Stimulated activated CD4-positive, alpha-beta T cell treated with anti-CD3 and anti-CD28 coated beads, Interleukin-12 subunit alpha, Interleukin-12 subunit beta, amount 100 ng/mL, for 24 hours (primary cell): ENCODE measurements at places on chromosomes 7 and 10.

- no peak for DNase-seq
Measured at GRCh38 chr10:73251683-73252444, 580 bp downstream of the MRPS16 start.

DNA sequence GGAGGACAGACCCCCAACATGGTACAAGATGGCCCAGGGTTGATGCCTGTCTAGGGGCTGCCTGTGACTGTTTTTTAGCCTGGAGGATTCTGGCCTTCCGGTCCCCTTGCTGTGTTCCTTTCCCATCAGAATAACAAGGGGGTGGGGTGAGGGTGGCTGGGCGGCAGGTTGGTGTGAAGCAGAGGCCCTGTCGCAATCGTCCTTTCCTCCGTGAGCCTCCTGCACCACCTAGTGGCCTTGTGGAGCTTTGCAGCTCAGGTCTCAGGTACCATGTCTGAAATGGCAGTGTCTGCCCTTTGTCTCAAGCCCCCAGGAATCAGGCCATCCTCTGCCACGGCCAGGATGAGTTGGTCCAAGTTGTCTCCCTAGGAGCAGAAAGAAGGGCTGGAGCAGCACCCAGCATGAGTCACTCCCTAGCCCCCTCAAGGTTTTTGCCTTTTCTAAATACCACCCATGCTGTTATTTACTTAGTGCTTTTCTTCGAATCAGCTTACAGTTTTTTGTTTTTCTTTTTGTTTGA lies 24.2 kb downstream of the TACR2 start:
- DNase-seq, result peak; percentile 75

DNA sequence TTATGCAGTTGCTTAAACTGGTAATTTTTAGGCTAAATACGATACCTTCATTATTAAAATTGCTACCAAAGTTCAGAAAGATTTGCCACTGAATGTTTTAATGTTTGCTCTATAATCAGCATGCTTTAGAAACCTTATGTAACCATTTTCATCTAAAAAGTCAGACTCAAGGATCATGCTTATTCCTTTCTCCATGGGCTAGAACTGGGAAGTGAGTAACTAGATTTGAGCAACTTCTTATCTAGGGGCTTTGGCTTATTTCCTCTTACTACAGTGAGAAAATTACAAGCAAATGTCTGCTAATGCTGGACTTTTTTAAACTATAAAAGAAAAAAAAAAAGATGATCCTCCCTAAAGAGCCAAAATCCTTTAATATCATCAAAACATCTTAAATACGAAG lies 215.9 kb downstream of the CRPPA start:
- DNase-seq, result no peak

DNA sequence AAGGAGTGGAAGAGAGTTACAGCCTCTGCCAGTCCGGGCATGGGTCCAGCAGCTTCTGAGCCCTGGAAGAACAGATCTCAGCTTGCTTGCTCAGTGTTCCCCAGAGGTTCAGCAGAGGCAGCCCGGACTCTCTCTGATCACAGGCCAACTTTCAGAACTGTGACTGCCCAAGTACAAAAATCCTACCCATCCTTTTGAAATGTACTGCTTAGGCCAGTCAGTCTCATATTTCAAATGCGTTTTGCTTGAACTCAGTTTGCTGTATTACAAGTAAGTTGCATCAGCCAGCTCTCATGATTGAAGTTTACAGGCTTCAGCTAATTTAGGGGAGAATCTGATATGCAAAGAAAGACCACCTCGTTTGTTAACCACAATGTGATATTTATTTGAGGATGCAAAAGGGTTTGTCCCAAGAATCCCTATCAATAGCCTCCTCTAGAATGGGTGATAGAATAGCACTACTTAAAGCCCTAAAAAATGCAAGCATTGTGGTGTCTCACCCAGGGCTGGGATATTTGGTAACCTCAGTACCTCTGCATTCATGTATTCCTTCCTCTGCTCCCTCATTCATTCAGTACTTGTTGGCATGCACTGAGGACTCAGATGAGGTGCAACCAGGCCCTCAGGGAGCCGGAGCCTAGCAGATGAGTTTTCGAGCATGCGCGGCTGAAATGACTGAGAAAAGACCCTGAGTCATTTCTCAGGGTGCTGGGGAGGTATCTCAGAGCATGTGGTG lies 7.0 kb downstream of the AIMP2 start:
- DNase-seq, result no peak

DNA sequence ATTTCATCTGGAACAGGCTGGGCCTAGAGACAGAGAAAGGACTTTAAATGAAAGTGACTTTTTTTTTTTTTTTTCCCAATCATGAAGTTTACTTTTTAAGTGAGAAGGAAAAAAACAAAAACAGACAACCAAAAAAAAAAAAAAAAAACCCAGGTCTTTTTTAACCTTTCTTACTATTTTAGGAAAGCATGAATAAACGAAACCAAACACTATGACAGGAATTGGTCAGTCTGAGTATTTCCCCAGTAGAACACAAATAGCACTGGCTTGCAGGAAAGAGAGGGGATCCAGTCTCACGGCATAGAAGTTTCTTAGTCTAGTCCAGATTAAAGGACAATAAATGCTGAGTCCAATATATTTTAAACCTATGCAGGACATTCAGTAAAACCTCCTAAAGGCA lies 180.5 kb upstream of the CCDC6 start:
- DNase-seq, result no peak

DNA sequence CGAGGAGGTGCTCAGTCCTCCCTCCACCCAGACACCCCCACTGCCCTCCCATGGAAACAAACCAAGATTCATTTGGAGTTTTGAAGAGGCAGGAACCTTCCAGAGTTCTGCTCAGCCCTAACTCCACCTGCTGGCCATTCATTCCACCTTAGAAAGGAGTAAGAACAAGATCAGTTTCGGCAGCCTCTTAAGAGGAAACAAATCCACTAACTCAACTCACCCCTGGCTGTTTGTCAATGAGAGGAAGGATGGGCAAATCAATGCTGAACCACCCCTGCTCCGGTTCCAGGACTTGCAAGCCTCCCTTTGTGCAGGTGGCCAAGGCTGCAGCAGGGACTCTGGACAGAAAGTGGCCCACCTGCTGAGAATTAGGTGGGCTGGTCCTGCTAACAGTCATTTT lies 26.2 kb downstream of the CCDC3 start:
- no peak for DNase-seq

DNA sequence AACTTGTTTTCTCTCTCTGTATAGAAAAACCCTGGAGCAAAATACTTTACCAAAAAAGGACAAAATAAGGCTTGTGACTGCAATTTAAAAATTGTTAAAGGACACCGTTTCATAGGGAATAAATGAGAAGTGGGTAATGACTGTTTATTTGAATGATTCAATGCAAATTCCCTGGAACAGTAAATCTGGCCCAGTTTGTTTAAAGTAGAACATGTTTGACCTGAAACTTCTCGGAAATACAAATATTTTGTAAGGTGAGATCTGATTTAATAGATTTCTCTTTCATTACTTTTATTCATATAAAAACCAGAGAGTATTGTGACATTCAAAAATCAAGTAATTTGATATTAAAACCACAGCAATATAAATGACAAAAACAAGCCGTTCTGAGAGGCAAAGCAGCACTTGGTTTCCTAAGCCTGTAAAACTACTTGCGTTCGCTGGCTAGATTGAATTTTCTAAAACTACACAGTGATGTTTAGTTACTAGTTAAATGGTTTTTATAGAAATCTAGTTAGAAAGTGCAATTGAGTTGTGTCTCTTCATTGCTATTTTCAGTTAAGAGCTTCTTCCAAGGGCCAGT lies 76.8 kb upstream of the PITRM1 start:
- DNase-seq, result no peak

DNA sequence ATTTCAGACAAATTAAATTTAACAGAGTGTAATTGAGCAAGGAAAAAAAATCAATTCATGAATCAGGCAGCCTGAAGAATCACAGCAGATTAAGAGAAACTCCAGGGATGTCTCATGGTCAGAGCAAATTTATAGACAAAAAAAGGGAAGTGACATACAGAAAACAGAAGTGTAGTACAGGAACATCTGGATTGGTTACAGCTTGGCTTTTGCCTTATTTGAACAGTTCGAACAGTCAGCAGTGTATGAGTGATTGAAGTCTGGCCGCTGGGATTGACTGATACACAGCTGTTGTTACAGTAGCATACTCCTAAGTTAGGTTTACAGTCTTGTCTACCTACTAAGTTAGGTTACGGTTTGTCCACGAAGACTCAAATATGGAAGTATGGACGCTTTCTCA lies 255.3 kb downstream of the HPSE2 start:
- DNase-seq, result no peak

DNA sequence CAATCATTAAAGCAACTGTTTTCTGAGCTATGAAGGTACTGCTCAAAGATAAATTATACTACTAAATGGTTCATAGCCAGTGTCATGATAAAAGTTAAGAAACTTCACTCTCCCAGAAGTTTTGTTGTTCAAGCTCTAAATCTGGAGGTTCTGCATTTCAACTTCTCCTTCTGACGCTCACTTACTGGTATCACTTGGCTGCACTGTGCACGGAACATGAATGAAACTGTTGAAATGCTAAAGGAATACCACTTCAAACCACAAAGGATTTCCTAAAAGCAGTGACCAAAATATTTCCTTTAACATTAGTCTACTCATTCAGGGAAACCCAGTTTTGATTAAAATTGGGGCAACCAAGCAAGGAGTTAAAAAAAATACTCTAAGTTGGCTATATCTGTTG lies 93.6 kb downstream of the UBE2H start:
- no peak for DNase-seq

- no peak for DNase-seq
Measured at GRCh38 chr7:132542895-132543294, 33.4 kb downstream of the PLXNA4 start.

DNA sequence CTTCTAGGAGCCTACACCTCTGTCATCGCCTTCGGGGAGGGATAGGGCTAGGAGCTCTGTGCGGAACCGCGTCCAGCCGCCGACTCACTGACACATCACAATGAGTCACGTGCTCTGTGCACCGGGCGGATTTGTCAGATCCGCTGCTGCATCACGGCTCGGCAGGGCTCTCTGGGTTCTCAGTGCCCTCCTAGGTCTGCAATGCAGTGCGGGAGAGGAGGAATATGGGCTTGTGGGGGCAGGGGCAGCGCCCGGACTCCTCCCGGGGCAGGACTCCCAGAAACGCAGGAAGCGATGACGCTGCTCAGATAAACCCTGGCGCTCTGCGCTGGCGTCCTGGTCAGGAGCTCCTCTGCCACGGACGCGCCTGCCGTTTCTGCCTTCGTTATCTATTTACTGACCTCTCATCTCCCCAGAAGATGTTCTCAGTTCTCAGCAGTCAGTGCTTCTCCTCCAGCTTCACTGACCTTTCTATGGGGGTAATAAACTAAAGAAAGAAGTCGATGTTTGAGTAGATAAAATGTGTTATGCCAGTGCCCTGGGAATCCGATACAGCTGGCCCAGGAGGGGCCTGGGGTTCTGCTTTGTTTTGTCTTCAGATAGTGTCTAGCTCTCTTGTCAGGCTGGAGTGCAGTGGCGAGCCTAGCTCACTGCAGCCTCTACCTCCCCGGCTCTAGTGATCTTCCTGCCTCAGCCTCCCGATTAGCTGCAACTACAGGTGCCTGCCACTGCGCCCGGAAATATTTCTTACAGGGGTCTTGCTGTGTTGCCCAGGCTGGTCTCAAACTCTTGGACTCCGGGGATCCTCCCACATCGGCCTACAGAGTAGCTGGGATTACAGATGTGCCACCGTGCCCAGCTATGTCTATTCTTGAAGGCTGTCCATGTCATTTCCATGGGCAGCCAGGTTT lies 22.8 kb upstream of the ITGB1 start:
- peak; percentile 72 for DNase-seq

GRCh38 chr10:110754375-110755105 lies 110.4 kb downstream of the RBM20 start:
- DNase-seq, result no peak

- DNase-seq, result peak; percentile 37
Measured at GRCh38 chr10:14184841-14185315, 145.8 kb downstream of the FRMD4A start.

GRCh38 chr10:79079054-79079397 lies 10.3 kb downstream of the ZMIZ1 start:
- DNase-seq, result no peak

GRCh38 chr10:120598386-120598785 lies 141.4 kb downstream of the PLPP4 start:
- DNase-seq, result no peak

GRCh38 chr7:79034730-79035129 lies 418.7 kb downstream of the MAGI2 start:
- DNase-seq, result no peak

DNA sequence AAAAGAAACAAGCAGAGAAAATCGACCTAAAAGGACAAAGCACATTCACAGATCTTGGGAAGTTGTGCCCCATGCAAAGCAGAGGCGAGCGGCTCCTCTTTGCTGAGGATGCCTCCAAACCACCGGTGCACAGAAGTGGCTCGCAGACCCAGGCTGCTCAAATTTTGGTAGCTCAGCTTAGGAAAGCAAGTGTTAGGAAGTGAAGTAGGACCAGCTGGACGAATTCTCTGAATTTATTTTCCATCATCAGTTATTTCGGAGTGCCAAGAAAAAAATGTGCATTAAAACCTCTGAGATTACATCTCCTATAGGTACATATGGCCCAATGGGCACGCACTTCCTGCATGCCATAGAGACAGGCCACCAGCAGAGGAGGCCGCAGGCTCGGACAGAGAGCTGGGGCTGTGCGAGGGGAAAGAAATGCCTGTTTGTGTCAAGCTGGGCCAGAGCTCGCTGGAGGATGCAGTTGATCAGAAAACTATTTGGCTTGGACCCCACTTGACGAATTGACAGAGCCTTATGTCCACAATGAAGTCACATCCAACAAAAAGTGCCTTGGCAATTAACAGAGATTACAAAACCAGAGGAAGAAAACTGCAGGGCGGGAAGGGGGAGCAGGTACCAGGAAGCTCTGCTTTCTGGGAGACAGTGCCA lies 122.3 kb upstream of the LYZL2 start:
- DNase-seq, result peak; percentile 49

DNA sequence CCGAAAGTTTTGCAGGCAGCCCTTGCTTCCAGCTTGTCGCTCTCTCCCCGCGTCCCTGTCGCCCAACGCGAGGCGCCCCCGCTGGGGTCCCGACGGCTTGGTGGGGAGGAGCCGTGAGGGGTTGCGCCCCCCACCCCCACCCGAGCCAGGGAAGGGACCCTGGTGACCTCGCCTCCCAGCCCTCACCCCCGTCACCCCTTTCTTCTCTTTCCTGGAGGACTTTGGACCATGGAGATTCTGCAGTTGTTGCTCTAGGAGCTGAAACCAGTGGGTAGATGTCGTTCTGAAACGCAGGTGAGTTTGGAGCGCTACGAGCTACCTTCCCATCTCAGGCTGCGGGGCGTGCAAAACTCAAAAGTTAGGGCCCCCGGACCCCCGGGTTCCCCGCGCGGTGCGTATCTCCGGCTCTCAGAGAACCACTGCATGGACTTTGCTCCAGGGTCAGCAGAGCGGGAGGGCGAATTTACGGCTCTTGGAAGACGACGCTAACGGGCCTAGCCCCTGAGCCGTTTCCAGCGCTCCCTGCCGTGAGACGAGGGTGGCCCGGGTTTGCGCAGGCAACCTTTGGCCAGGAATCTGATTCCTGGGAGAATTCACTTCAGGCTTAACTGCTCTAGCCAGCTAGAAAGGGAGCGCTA lies 684 bp upstream of the ATXN7L1 start:
- no peak for DNase-seq
